ENCODE measurements at places on chromosomes 5 and 9.
A peak's percentile ranks its signal among the peaks of the same experiment; 100 is the strongest.

DNA sequence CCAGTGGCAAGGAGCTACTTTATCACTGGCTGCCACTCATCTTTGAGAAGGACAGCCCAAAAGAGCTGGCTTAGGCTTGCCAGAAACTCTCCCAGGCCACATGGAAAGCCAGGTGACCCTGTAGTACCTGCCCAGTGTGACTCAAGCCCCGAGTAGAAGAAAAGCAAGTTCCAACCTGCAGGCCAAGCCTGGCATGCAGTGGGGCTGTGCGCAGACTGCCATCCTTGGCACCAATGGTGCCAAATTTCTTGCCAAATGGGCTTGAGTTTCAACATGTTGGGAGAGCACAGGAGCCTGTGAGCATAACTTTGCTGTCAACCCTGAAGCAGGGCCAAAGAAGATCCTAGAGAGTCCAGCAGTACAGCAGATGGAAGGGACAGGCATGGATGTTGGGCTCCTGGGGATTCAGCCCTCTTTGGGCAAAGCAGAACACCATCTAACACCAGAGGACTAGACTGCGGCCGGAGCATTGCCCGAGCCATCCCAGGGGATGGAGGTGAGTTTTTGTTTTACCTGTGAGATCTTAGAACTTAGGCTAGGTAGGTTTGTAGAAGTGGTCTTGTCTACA lies 27.3 kb upstream of the SHB start:
- no peak for DNase-seq

DNA sequence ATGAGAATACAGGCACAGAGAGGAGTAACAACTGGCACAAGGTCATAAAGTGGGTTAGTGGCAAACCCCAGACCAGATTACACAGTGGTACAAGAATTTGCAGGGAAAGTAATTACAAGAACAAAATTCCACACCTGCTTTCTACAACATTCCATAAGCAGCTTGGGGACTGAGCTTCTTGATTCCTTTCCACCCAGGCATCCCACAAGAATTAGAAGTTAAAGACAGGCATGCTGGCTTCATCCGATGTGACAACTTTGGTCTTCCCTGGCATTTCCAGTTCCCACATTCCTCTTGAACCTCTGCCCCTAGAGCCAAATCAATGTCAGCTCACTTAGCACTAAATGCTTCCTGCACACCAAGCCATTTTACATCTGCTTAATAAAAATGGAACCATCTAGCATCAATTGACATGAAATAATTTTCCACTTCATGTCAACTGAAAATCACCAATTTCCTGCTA lies 435.8 kb upstream of the PAPPA start:
- no peak for DNase-seq

DNA sequence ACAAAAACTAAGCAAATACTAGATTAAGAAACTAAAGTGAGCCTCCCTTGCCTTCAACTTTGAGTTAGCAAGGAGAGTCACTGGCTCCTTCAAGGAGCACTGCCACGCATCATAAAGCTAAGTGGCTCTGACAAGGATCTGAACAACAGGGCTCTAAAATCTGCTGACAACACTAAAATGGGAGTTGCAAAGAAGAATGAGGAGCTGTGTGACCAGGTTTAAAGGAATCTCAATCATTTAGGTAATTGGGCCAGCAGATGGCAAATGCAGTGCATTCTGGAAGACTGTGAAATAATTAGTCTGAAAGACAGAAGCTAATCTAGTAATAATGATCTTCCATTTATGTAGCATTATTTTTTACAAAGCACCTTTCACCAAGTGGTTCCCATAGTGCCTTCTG lies 297.0 kb upstream of the TAS2R1 start:
- no peak for DNase-seq

GRCh38 chr9:14215614-14216013 lies 98.3 kb downstream of the NFIB start:
- DNase-seq = no peak

- no peak for DNase-seq
These were observed 49.5 kb downstream of the PTGS1 start for GRCh38 chr9:122420315-122420714.

- no peak for DNase-seq
These were observed 54.5 kb downstream of the GALNT12 start for GRCh38 chr9:98861781-98862504.

DNA sequence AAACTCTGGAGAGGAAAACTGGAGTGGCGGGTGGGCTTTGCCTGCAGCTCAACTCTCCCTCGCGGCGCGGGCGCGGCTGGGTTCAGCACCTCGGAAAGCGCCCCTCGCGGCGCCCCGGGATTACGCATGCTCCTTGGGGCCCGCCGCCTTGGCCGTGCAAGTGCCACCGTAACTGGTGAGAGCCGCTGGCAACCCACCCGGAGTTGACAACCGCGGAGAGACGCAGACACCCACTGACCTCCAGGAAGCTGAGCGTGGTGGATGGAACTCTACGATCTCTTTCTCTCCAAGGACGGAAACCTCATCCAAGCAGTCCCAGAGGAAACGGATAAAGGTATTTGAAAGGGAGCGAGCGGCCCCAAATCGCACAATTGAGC lies 194 bp upstream of the RXFP3 start:
- peak; percentile 16 for DNase-seq

GRCh38 chr9:32550150-32550561 lies 2.0 kb upstream of the SMIM27 start:
- DNase-seq = peak; percentile 40

DNA sequence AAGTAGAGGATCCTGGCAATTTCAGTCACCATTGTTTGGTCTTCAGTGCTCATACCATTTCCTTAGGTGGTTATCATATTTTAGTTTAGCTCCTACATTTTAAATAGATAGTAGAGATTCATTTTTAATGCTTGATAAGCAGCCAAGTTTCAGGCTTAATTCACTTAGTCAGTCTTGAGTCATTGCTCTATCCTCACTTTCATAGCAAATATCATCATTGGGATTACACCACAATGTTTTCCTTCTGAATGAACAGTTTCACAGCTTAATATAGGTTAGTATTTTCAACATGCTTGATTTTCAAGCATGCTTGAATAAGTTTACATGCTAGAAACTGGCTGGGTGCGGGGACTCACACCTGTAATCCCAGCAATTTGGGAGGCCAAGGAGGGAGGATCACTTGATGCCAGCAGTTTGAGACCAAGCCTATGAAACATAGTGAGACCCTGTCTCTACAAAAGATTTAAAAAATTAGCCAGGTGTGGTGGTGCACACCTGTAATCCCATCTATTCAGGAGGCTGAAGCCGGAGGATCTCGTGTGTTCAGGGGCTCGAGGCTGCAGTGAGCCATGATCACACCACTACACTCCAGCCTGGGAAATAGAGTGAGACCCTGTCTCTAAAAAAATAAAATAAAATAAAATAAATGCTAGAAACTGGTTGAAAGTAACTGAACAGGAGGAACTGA lies 339.9 kb downstream of the ADGRV1 start:
- no peak for DNase-seq

- DNase-seq = no peak
These were observed 759.3 kb upstream of the TYRP1 start for GRCh38 chr9:11933926-11934325.

DNA sequence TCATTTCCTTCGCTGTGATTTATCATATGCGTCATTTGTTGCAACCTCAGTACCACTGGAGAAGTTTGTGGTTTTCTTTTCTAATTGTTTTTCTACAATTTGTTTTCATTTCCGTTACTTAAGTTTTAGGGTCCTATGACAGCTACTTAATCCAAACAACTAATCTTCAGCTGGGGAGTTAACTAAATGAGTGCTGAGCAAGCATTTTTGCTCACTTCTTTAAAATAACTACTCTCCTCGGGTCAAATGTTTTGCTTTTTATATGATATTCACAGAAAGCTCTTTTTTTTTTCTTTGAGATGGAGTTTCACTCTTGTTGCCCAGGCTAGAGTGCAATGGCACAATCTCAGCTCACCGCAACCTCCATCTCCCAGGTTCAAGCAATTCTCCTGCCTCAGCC lies 14.6 kb upstream of the ICE1 start:
- DNase-seq = no peak

- no peak for DNase-seq
These were observed 27.8 kb downstream of the TNFSF15 start for GRCh38 chr9:114777821-114778609.

DNA sequence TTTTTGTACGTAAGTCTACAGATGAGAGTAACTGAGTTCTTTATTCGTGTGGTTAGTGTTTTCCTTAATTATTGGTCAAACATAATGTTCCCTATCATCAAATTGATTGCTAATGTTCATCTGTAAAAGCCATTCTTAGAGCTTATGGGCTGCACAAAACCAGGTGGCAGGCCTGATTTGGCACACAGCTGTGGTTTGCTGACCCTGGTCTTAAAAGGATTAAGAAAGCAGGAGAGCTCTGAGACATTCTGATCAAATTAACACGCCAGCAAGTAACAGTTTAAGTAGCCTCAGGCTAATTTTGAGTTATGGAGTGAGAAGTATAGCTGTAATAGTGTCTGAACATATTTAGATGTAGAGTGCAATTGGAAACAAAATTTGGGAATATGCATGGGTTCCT lies 63.2 kb downstream of the PRR16 start:
- DNase-seq = no peak

- no peak for DNase-seq
These were observed 1.0 kb downstream of the FOXE1 start for GRCh38 chr9:97853844-97854695.

- DNase-seq = no peak
These were observed 226.9 kb downstream of the MSX2 start for GRCh38 chr5:174951151-174951780.

DNA sequence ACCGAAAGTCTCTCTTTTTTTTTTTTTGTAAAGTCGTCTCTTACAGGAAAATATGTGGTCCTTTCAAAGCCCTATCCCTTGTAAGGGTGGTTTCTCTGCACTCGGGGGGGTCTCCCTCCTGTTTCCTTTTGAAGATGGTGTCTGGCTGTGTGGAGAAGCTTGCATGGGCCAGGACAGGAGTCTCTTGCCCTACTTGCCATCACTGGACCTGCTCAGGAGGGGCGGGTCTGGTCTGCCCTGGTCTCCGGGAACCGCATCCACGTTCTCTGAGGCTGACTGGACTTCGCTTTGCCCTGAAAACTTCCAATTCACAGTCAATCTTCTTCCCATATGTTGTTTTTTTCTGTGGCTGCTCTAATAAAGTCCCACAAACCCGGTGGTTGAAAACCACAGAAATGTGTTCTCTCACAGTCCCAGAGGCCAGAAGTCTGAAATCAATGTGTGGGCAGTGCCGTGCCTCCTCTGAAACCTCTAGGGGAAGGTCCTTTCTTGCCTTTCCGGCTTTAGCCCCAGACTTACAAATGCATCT lies 92.9 kb upstream of the IER5L start:
- DNase-seq = no peak

- DNase-seq = no peak
These were observed 617.6 kb downstream of the IRX1 start for GRCh38 chr5:4212981-4213819.

GRCh38 chr5:60856066-60856465 lies 12.0 kb upstream of the ELOVL7 start:
- no peak for DNase-seq

DNA sequence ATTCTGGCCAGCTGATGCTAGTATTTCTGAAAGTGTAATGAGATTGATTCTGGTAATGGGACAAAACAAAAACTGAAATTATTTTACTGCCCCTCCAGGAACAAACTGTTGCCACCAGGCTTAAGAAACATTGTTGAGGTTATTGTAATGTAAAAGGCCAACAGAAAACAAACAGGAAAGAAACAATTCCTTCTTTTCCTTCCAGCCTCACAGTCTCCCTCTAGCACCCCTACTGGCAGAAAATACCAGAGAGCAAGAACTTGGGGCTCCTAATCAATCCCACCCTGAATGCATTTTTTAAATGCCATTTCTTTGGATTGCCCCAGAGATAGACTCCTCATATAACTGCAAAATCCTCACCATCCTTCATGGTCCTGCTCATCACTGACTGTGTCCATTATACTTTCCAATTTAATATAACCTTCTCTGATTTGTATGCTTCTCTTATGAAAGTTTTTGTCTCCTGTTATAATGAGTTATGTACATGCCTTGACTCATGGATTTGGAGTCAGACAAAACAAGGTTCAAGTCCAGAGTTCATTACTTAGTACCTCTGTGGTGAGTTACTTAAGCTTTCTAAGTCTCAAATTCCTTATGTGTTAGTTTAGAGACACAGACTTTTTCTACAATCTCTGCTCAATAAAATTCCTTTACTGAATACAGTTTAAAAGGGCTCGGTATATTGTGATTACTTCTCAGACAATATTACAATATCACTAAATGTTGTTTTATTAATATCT lies 157.9 kb upstream of the FBN2 start:
- DNase-seq = no peak

GRCh38 chr5:122705851-122706250 lies 69.0 kb upstream of the SNX2 start:
- DNase-seq = no peak

GRCh38 chr5:79255786-79256557 lies 20.0 kb downstream of the JMY start:
- no peak for DNase-seq

GRCh38 chr9:87542141-87542540 lies 44.5 kb downstream of the DAPK1 start:
- no peak for DNase-seq

DNA sequence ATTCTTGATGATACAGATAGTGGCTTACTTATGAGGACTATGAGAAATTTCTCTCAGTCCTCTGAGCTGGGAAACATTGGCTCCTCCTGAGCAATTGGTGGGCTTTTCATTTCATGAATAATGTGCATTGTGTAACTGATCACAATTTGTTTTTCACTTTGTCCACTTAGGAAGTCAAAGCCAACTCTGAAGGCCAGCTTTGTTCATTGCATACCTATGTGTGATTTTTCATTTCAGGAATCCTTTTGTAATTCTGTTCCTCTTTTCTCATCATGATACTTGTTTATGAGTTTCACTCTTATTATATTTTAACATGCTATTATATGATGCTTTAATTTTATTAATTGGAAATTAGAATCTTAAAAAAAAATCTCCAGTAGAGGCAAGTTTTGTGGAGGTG lies 483.0 kb downstream of the EBF1 start:
- DNase-seq = no peak

- DNase-seq = no peak
These were observed 293.5 kb downstream of the MED10 start for GRCh38 chr5:6084836-6085235.

- no peak for DNase-seq
These were observed 4.1 kb upstream of the MYMK start for GRCh38 chr9:133528876-133529241.

GRCh38 chr9:136133191-136133958 lies 14.7 kb upstream of the TMEM250 start:
- DNase-seq = no peak

DNA sequence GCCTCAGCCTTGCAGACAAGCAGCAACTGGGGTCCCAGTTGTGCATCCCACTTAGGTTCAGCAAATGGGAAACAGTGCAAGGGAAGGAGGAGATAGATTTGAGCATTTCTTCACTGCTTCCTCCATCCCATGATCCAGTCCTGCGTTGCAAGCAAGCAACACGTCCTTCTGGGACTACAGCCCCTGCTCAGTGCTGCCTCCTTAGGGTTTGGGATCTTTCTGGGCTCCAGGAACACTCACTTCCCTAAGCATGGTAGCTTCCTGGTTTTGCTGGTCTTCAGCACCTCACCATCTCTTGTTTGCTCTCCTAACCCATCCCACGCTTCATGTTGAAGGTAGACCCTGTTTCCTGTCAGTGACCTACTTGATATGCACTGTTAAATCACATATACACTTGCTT lies 444.7 kb downstream of the MED10 start:
- no peak for DNase-seq
